Activated CD8-positive, alpha-beta memory T cell treated with anti-CD3 and anti-CD28 coated beads, Interleukin-2, amount 10 ng/mL, durations not matched to agents 7 days and 5 days (primary cell): ENCODE measurements at places on chromosomes 16 and 17.

DNA sequence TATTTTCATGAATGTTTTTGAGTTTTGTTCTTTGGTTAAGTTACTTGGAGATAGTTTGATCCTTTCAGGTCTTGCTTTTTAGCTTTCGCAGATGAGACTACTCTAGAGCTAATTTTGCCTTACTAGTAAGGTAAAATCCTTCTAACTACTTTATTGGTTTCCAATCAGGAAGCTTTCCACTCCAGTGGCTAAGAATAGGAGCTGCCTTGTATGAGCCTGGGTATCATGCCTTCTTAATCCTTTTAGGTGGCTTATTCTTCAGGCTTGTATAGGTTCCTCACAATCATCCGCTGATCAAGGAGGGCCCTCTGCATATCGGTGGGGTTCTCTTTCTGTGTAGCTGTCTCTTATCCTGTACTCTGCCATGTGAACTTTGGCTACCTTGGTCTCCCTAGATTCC is 53.7 kb downstream of the MAP2K4 start:
- DNase-seq, result no peak

GRCh38 chr16:19559242-19559910 is 3.9 kb downstream of the VPS35L start:
- DNase-seq, result peak; percentile 42

DNA sequence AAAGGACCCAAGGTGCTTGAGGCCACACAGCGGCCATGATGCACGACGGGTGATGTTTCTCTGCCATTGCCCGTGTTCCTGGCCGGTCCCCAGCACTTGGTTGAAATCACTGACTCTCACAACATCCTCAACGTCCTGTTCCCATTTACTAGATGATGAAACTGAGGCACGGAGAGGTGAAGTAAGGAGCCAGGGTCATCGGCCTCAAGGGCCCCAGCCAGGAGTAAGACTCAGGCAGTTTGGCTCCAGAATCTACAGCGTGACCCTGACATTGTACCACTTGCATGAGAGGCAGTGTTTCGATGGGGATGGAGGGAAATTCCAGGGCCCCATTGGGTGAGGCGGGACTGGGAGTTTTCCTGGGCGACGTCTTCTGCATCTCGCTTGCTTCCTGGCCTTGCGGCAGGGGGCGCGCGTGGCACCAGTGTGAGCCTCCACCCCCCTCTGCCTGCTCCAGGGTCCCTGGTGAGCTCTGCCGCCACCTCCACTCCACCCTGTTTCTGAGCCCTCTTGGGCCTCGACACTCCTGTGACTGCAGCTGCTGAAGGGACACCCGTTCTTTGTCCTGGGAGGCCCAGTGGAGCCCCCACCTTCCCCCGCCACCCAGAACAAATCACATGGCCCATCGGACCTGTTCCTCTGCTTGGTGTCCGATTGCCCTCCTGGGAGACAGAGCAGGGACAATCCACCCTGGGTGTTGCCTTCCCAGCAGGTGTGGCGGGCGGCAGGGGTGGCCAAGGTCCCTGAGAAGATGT is 133.0 kb upstream of the GSE1 start:
- peak; percentile 43 for DNase-seq

- DNase-seq, result no peak
These were observed 30.9 kb upstream of the CDH8 start for GRCh38 chr16:62067182-62067581.

- no peak for DNase-seq
These were observed 942.1 kb downstream of the KCNJ2 start for GRCh38 chr17:71111460-71111859.

DNA sequence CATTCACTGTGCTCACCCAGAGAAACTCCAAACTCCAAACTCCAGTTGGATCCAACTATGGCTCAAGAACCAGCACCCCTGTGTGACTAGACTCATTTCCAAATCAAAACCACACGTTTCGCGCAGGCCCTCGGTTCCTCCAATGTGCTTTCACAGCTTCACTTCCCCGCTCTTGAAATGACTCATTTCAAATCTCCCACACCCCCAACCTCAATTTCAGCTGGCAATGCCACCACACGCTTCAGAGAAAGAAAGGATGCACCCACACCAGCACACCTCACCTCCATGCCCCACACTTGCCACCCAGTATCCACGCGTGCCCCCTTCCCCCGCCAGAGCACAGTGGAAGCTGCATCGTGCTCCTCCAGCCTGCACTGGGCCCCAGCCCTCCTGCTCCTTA is 9.0 kb downstream of the TMEM92 start:
- peak; percentile 74 for DNase-seq

DNA sequence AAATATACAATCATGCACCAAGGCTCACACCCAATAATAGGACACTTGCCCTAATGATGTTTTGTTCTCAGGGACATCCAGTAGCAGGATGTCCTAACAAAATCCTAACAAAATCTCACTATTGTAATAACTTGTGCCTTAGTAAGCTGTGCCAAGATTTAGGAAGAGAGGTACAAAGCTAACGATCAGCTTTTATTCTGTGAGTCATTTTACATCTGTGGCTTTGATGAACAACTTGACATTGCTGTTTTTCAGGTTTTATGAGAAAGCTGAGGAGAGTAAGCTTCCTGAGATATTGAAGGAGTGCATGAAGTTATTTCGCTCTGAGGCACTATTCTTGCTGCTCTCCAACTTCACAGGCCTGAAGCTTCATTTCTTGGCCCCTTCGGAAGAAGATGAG is 18.9 kb downstream of the OGFOD1 start:
- no peak for DNase-seq

- DNase-seq, result no peak
These were observed 154.4 kb downstream of the TANC2 start for GRCh38 chr17:63120406-63120805.

DNA sequence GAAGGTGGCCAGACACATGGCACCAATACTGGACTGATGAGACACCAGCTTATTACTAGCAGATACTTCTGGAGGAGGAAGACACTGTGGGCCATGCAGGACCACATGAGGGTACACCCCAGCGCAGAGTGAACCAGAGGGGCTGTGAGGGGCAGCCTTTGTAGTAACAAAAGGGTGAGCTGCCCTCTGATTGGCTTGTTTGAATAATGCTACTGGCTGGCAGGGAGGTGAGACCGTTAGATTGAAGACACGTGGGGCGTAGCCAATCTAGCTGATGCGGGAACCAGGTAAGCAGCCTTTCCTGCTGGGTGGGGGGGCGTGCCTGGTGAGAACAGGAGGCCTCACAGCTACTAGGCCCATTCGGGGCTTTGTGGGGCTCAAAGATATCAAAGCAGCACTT is 102.8 kb upstream of the SEC14L1 start:
- DNase-seq, result no peak

DNA sequence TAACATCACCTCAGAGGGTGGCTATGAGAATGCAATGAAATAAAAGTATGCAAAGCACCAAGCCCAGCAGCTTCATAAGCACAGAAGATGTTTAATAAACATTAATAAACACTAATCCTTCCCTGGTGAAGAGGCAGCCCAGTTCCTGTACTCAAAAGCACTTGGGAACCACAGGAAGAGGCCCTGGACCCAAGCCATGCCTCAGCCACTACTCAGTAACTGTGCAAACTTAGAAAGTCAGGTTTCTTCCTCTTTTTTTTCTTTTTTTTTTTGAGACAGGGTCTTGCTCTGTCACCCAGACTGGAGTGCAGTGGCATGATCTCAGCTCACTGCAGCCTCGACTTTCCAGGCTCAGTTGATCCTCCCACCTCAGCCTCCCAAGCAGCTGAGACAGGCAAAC is 5.3 kb downstream of the ARHGAP17 start:
- no peak for DNase-seq

- DNase-seq, result no peak
These were observed 23.1 kb downstream of the PDIA2 start for GRCh38 chr16:305916-306626.

GRCh38 chr16:59707436-59708226 is 973.5 kb upstream of the GOT2 start:
- DNase-seq, result no peak

GRCh38 chr16:81549547-81550431 is 105.2 kb downstream of the CMIP start:
- DNase-seq, result no peak

GRCh38 chr16:10971560-10971961 is 27.2 kb downstream of the CLEC16A start:
- DNase-seq, result no peak

- DNase-seq, result no peak
These were observed 921.9 kb upstream of the EEF2KMT start for GRCh38 chr16:6019490-6019991.

DNA sequence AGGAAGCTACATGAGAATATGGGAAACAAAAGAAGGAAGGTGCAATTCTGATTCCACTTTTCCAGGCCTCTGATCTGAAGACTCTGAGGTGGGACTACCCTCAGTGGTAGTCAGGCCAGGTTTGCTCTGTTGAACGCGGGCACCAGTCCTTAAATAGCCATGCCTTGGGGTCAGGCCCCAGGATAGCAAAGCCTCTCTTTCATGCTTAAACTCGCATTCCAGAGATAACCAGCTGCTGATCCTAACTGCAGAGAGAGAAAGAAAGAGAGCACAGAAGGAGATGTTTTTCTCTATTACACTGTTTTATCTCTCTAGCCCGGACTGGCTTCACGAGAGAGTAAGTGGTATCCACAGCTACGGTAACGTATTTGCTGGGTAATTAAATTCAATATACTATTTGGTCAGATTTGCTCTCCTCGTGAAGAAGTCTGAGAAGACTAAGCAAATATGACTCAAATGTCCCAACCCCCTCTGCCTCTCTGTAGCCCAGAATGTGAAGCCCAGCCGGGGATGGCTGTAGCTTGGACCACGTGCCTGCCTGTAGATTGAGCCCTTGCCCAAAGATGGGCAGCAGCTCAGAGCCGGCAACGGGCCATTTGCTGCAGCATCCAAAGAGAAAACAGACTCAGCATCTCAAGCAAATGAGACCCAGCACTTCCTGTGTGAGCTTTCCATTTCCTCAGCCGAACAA is 122.2 kb downstream of the SMG6 start:
- DNase-seq, result no peak

DNA sequence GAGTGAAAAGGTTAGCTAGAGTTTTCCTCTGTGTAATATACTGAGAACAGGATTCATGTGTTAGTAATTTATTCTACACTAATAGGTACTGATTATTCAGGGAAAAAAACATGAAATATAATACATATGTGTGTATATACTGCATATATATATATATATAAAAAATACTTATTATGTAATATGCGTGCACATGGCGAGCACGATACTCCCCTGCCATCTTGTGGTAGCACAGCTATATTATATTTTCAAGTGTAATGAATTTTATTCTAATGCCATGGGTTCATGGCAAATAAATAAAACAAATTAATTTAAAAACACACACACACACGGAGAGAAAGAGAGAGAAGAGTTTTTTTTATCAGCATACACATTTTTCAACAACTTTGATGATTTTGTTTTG is 460.6 kb downstream of the KCNJ2 start:
- no peak for DNase-seq

GRCh38 chr16:12057266-12057665 is 80.7 kb downstream of the SNX29 start:
- DNase-seq, result no peak

GRCh38 chr16:86856946-86857586 is 278.7 kb downstream of the FOXL1 start:
- no peak for DNase-seq

DNA sequence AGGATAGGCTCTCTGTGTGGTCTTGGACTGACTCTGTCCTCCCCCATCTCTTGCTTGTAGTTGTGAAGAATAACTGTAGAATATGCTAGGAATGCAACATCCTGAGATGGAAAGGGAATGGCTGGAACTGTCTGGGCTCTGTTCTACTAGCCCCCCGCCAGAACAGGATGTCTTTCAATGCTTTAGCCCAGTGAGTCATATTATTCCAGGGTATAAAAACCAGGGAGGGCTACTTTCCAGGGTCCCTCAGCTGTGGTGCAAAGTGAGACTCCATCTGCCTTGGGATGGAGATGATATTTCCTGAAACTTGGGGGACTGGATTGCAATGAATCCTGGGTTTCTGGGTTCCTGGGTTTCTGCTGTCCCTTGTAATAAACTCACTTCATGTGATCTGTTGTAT is 32.1 kb downstream of the HYDIN start:
- no peak for DNase-seq

DNA sequence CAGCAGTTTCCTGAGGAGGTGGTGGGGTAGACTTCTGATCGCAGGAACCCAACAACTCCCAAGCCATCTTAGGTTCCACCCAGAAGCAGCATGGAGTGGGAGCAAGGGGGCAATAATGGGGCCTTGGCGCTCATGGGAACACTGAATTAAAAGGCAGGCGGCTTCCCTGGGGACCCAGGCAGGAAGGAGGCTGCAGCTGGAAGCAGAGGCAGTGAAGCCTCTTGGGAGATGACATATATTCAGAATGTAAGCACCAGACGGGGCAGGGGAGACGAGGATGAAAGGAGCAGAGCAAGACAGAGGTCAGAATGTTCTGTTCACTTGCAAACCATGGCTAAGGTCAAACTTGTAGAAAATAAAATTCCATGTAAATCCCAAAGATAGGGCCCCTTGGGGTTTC is 2.9 kb downstream of the HIGD1B start:
- DNase-seq, result no peak

GRCh38 chr17:29138184-29138955 is 41.8 kb downstream of the MYO18A start:
- peak; percentile 88 for DNase-seq

DNA sequence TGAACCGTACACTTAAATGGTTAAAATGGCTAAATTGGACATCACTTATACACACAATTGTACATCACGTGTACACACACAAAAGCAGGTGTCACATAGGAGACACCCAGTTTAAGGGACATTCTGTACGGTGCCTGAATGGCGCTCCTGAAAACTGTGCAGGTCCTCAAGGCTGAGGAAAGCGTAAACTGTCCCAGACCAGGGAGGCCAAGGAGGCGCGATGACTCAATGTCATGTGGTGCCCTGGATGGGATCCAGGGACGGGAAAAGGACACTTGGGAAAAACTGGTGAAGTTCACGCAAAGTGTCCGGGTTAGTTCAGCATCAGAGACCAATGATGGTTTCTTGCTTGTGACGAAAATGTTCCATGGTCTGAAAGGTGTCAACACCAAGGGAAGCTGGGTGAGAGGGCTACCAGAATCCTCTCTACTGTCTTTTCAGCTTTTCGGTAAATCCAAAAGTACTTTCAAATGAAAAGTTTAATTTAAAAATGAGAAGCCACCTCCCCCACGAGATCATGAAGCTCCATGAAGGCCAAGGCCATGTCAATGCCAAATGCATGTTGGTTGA is 112.2 kb downstream of the CMIP start:
- DNase-seq, result no peak

DNA sequence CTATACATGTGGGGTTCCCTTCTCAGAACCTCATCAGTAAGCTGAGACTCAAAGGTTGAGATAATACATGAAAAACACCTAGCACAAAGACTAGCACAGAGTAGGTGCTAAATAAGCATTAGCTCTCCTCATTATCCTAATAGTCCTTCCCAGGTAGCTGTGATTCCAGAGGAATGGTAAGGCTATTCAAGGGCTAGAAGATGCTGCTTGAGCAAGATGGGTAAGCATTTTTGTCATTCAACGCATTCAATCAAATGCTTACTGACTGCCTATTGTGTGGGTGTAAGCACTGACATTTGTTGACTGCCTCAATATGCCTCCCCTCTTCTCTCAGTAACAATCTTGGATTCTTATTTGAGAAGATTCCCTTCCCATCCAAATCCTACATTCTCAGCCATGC is 4.0 kb downstream of the SUPT4H1 start:
- no peak for DNase-seq

GRCh38 chr17:35265071-35265470 is 22.2 kb downstream of the SLFN5 start:
- no peak for DNase-seq

GRCh38 chr16:28191364-28191960 is 20.3 kb downstream of the XPO6 start:
- DNase-seq, result no peak

- no peak for DNase-seq
These were observed 43.4 kb downstream of the SPOP start for GRCh38 chr17:49634485-49634860.

GRCh38 chr16:3059723-3060242 is 5.7 kb upstream of the IL32 start:
- DNase-seq, result no peak
